Cerebellar nuclear complex (tissue), 1 donor: ENCODE measurements at places on chromosomes 16 and 17.

DNA sequence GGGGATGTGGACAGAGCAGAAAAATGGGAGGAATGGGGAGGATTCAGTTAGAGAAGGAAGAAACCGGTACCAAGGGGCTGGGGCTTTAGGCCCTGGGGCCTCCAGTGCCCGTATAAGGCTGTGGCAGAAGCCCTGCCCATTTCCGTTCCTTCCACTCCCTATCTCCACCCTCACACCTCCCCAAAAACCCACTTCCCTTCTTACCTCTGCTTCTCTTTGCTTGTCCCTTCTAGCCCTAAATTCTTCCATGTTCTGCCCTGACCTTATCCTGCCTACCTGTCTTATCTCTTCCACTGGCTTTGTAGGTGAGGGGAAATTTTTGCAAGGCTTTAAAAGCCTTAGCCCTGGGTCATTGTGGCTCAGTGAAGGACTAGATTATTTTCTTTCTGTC lies 4.1 kb downstream of the RNF167 start:
- DNase-seq: no peak

GRCh38 chr17:2372180-2372579 lies 28.7 kb downstream of the MNT start:
- no peak for DNase-seq

DNA sequence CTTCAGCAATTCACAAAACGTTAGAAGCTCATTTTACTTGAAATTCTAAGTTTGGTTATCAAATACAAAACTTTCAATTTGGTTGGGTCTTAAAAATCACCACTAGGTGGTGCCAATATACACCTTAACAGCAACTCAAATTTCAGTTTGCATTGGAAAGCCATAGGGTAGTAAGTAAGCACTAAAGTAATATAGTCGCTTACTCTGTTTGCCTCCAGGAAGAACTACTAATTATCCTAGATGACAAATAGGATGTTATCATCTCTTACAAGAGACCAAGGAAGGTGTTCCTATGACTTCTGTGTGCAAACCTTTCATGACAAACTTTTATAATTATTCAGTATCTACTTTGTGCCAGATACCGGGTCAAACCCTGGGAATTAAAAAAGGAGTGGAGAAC lies 93.3 kb downstream of the MYO1D start:
- DNase-seq: no peak

DNA sequence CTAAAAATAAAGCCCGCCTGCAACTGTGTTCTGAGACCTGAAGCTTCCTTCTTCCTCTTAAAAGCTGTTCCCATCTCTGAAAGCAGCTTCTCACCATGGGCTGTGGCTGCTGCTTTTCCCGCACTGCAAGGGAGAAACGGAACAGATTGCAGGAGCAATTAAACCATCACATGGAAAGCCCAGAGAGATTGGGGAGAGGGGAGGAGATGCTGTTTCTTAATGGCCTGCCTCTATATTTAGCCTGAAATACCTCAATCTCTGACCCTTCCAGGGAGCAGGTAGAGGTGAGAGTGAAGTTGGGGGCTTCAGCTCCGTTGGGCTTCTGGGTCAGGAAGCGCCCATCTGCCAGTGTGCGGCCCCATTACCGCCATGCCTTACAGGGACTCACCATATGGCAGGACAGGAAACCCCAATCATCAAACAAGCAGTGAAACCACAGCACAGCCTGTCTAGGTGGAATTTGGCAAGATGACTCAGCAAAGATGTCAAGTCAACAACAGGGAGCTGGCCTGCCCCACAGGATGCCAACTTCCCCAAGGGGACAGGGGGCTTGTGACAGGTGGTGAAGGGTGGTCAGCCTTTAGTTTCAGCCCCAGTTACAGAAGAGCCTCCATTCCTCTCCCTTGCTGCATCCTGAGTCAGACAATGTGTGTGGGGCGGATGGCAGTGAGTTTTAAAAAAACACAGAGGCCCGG lies 286.6 kb upstream of the CCL2 start:
- peak; percentile 33 for DNase-seq

DNA sequence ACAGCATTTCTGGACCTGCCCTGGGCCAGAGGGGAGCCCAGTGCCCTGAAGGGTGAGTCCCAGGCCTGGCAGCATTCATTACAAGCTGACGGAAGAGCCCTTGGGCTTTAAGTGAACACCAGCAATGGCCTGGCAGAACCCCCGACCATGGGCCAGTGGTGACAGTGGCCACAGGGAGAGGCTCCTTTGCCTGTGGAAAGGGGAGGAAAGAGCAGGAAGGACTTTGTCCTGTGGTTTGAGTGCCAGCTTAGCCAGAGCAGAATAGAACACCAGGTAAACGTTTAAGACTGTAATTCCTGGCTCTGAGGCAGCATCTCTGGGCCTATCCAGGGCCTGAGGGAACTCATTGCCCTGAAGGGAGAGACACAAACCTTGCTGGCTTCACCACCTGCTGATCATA lies 34.3 kb upstream of the ATP2C2 start:
- DNase-seq: no peak

DNA sequence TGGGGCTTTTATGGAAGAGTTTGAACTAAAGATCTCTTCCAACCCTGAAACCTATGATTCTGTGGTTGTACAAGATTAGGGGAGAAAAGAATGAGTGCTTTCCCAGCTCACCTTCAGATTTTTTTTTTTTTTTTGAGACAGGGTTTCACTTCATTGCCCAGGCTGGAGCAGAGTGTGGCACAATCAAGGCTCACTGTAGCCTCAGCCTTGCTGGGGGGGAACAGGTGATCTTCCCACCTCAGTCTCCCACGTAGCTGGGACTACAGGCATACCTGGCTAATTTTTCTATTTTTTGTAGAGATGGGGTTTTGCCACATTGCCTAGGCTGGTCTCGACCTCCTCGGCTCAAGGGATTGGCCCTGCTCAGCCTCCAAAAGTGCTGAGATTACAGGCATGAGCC lies 21.8 kb upstream of the ITGB3 start:
- DNase-seq: no peak

DNA sequence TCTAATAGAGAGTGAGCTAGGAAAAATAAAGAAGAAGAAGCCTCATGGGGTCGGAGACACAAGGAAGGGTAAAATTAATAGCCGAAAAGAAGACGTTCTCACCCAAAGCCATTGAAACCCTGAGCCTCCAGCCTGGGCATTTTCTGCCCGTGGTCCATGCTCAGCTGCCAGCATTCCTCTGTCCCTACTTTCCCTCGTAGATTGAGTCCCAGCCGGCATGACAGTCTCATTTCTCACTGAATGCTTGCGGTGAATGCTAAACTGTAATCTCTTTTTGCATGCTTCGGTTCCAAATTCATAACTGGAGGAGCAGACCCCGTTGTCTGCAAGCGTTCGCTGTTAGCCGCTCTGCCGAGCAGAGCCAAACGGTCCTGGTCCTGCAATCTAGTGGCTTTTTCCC lies 54.0 kb upstream of the COX10 start:
- DNase-seq: no peak

DNA sequence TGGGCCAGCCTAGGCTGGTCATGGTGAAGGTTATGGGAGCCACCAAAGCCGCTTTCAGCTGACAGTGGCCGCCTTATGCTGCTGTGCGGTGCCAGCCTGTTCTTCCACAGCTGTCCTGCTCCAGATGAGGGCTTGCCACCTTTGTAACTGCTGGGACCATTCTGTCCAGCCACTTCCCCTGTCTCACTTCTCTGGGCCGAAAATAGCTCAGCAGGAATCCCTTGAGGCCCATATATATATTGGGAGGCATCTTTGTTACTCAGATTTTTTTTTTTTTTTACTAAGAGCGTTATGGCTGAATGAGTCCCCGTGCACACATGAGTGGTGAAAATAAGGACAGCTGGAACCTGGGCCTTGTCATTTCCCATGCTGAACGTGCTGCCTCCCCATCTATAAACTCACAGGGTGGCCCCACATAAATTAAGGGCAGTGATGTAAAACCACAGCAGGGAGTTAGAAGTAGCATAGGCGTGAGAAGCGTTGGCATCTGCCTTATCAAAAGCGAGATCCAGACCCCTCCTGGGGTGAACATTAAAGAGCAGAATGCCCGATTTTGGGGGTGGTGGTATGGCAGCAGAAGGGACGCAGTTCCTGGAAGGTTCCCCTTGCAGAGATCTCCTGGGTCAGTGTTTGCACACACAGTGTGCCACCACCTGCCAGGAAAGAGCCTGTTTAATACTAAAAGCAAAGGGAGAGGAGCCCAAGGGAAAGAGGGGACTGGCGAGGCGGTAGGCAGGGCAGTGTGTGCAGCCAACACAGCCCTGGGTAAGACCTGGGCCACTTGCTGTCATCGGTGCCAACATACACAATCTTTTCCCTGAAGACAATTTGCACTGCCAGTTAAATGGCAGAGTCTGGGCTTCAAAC lies 57.8 kb downstream of the USP43 start:
- no peak for DNase-seq

- no peak for DNase-seq
Observed at GRCh38 chr16:3606441-3606840, 5.0 kb downstream of the SLX4 start.

DNA sequence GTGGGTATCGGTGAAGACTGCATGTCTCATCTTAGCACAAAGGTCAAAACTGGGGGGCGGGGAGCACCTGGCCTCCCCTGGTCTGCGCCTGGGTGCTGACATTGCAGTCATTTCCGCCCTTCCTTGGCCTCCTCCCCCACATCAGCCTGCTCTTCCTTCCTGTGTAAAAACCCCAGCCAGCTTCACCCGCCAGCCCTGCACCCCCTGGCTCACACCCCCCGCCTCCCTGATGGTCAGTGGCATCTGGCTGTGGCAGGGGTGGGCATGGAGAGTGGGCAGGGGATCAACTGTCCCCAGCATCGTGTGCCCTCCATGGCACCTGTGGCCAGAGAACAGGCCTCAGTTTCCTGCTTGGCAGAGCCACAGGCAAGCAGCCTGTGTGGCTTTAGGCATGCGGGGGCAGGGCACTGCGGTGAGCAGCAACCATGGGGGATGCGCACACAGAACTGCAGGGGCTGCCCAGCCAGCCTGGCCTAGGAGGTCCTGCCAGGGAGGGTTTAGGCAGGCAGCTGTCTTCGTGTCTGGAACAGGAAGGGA lies 26.5 kb upstream of the LASP1NB start:
- DNase-seq: no peak

DNA sequence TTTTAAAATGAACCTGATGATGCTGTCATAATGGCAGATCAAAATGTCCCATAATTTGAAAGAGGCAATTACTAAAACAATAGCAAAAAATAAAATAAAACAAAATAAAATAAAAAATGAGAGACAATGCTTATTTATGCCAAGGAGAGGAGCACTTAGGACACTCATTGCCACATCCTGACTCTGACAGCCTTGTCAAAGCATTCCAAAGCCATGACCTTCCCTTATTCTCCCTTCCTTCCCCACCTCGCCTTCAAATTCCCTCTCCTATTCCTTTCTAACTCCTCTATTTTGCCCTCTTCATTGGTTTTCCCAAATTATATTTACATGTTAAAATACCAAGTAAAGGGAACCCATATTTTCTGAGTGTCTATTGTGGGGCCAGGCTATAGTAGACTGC lies 220.0 kb downstream of the CDH13 start:
- no peak for DNase-seq

DNA sequence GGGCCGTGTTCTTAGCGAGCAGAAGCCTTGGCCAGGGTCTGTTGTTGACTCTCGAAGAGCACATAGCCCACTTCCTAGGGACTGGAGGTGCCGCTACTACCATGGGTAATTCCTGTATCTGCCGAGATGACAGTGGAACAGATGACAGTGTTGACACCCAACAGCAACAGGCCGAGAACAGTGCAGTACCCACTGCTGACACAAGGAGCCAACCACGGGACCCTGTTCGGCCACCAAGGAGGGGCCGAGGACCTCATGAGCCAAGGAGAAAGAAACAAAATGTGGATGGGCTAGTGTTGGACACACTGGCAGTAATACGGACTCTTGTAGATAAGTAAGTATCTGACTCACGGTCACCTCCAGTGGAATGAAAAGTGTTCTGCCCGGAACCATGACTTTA lies 18.5 kb downstream of the RSPRY1 start:
- no peak for DNase-seq

- no peak for DNase-seq
Observed at GRCh38 chr17:80339118-80339517, 75.8 kb upstream of the ENDOV start.

DNA sequence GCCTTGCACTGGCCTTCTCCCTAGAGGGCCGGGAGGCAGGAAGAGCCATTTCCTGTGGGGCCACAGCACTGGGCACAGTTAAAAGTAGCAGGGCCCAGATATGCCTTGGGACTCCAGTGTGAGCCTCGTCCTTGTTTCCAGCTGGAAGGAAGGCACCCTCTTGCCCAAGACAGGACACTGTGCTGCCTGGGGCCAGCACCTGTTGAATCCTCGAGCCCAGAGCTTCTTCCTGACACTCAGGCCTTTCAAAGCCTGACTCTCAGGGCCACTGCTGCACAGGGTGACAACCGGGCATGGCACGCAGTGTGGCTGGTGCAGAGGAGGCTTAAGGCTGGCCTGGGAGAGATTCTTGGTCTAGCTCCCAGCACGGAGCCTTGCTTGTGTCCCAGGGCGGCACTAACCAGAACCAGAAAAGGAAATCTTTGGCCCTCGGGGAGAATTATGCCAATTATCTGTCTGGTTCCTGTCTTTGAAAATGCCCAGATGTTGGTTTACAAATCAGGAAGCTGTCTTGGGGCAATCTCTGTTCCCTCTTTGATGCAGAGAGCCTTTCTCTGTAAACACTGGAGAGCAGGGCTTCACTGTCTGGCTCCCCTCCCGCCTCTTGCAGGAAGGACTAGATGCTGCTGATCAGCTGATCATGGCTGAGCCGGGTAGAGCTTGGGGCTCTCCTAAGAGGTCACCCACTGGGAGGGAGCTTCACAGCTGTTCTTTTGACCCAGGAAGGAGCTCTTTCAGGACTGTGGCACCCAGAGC lies 11.1 kb downstream of the LDHD start:
- DNase-seq: no peak

GRCh38 chr16:67542464-67542863 lies 13.8 kb downstream of the RIPOR1 start:
- DNase-seq: no peak

GRCh38 chr17:33234930-33235685 lies 58.0 kb downstream of the ASIC2 start:
- no peak for DNase-seq

GRCh38 chr17:80431246-80432195 lies 16.6 kb downstream of the ENDOV start:
- DNase-seq: no peak

DNA sequence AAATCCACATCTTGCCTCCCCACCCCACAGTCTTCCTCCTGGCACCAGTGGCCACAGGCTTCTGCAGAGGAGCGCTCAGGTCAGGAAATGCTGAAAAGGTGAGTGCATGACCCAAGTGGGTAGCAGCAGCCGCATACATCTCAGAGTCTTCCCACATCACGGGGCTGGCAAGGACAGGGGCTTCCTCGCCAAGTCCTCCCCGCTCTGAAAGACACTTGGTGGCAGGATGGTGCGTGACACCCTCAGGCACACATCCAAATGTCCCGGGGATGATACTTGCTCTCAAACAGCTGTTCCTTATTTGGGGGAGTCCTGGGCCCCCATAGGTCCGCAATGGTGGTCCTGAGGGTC lies 8.8 kb upstream of the SLC16A5 start:
- no peak for DNase-seq

DNA sequence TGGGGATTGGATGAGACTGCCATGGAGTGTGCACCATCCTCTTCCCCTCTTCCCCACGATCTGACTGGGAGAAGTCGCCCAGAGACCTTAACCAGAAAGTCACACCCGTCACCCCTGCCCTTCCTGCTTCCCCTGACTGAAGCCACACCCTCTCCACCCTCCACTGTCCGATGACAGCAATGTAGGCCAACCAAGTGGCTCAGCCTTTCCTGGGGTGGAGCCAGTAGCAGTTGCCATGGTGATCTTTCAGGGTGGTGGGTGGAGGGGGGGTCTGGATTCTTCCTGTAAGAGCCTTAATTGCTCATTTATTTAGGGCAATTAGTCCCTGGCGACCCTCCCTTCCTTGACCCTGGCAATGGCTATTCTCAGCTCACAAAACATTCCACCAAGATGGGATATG lies 37.5 kb upstream of the PHB1 start:
- no peak for DNase-seq
